ENCODE measurements at places on chromosomes 1 and 21.

DNA sequence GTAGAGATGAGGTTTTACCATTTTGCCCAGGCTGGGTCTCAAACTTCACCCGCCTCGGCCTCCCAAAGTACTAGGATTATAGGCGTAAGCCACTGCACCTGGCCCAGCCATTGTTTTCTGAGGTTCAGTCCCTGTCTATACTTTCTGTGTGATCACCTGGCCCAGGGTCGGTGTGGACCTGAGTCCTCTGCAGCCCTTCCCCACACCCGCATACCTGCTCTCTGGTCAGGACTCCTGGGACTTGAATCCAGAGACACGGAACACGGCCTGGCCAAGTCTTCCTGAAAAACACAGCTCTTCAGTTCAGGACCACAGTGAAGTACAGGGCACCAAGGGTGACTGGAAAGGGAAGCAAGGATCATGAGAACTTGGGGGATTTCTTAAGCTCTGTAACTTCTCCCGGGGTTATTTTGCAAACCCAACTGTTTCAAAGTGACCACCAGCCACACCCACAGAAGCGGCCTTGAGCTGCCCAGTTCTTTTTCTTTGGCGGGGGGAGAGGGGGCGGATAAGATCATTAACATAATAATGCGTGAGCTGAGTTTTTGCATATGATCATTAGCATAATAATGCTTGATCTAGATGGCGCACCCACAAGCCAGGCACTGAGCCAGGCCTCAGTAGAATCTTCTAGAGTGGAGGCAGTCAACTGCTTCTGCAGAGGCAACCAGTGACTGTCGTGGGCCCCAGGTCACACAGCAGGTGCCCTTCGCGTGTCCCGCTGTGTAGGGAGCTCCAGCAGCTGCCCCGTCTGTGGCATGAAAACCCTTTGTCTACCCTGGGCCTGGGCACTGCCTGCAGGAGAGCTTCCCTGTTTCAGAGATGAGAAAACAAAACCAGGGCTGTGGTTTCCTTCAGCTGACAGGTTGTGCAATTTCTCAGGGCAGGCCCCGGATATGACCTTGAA is 1.7 kb upstream of the NADK start:
- DNase-seq, result no peak

- DNase-seq, result no peak
Measured at GRCh38 chr1:24939675-24940193, 9.7 kb upstream of the RUNX3 start.

- DNase-seq, result no peak
Measured at GRCh38 chr1:228454238-228454637, 32.9 kb upstream of the RNF187 start.

- no peak for DNase-seq
Measured at GRCh38 chr1:203590603-203591002, 36.0 kb upstream of the ATP2B4 start.

- no peak for DNase-seq
Measured at GRCh38 chr1:51643362-51643761, 26.5 kb downstream of the OSBPL9 start.

DNA sequence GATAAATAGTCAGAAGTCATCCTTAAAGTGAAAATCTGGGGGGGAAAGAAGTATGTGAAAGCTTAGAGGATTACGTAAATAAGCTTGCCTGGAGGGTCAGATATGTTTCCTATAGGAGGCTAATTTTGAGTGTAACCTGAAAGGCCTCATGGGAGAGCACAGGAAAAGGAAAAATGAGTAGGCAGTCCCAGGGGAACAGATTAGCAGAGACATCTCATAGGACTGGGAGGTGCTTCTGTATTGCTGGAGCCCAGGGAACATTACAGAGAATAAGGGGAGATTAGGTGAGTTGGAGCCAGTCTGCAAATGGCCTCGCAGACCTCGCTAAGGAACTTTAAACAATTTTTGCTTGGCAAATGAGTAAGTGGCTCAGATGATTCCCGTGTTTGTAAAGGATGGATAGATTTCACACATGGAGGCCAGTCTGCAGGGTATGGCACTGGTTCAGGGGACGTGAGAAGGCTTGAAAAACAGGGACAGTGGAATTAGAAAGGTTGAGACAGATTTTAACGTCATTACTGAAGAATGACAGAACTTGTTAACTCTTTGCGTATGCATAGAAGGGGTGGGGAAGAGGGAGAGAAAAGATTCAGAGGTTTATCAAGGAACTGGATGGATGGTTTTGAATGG is 149.1 kb downstream of the GREM2 start:
- DNase-seq, result no peak

- DNase-seq, result no peak
Measured at GRCh38 chr1:53393325-53393792, 65.5 kb upstream of the LRP8 start.

GRCh38 chr1:29344336-29344735 is 108.0 kb downstream of the PTPRU start:
- DNase-seq, result no peak

DNA sequence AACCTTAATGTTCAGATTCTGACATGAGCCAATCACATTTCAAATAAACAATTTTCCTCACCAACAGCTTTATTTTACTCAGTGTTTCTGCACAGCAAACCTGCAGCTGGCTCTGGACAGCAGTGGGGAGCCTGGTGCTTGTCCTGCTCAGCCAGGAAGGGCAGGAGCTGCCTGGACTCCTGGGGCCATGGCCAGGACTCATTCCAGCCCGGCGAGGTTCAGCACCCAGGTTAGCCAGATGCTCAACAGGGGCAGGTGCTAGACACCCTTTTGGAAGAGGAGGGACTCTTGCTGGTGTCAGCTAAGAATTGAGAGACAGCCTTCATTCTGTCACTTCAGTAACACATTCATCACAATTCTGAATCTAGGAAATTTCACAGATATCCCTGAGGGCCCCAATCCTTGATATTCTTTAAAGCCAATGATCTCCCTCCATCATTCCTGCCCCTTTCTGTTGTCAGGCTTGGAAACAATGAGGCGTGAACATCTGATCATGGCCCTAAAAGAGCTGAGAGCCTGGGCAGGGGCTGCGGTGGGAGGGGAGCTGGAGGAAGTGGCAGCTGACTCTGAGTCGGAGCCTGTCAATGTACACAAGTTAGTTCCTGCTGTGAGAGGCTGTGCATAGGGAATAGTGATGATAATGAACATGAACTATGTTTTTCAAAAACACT is 251.3 kb downstream of the SDCCAG8 start:
- no peak for DNase-seq

DNA sequence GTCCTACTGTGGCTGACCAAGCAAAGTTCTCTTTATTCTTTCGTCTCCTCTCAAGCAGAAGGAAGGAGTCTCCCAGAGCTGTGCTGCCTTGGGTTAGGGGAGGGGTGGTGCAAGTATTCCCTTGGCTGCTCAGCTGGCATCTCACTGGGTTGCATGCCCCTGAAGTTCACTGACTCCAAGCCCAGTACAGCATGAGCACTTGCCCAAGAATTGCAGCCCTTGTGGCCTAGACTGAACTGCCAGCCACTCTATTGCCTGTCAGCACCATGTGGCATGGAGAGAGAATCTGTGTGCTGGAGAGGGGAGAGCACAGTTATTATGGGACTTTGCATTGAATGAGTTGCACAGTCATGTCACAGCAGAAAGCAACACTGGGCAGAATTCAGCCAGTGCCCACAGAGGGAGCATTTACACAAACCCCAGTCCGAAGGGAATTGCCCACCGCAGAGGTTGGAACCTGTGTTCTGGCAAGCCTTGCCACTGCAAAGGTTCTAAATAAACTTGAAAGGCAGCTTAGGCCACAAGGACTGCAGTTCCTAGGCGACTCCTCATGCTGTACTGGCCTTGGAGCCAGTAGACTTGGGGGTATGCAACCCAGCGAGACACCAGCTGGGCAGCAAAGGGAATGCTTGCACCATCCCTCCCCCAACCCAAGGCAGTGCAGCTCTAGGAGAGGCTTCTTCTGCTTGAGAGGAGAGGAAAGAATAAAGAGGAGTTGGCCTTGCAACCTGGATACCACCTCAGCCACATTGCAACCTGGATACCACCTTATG is 28.8 kb downstream of the DR1 start:
- DNase-seq, result no peak

GRCh38 chr21:43027846-43028731 is 47.5 kb downstream of the CBS start:
- DNase-seq, result no peak

GRCh38 chr1:104946558-104947210 is 1197.0 kb downstream of the AMY1C start:
- no peak for DNase-seq

GRCh38 chr1:26844424-26845196 is 18.1 kb downstream of the ZDHHC18 start:
- no peak for DNase-seq

- DNase-seq, result no peak
Measured at GRCh38 chr1:89270423-89270822, 2.2 kb downstream of the GBP5 start.

- no peak for DNase-seq
Measured at GRCh38 chr21:34900376-34900775, 148.7 kb downstream of the RUNX1 start.

- DNase-seq, result no peak
Measured at GRCh38 chr1:63915121-63915520, 141.3 kb downstream of the ROR1 start.

GRCh38 chr1:115300087-115300876 is 37.8 kb downstream of the NGF start:
- DNase-seq, result no peak

DNA sequence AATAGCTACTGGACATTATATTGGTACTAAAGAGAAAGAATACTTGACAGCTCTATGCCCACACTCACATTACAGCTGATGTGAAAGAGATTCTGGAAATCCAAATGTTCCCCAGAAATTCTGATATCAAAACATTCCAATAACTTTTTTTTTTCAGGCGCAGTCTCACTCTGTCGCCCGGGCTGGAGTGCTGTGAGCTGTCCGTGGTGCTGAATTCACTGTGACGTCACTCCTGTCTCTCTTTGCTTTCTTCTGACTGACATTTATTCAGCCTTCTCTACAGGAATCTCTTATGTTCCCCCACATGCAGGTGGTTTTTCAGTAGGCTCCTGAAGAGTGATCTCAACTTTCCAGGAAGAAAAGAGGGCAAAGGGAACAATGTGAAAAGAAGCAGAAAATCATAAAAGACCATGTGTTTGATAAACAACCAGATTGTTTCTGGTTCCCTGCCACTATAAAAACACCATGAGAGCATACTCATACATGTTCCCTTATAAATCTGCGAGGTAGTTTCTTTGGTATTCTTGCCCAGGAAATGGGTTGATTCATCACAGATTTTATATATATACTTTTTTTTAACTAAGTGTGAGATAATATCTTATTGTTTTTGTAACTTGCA is 6.2 kb downstream of the S100A7A start:
- no peak for DNase-seq

DNA sequence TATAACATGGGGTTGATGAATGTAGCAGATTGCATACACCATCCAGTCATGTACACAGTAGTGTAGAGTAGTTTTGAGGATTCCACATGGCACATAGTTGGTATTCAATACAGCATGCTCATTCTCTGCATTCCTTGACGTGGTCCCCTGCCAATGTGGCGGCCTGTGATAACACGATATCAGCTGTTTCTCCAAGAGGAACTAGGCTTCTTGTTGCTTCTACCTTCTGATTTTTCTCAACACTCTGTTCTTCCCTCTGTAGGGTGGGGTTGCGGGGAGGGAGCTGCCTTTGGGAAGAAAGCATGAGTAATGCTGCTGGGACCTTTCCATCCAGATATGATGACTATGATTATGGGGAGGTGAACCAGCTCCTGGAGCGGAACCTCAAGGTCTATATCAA is 19.4 kb downstream of the SESN2 start:
- DNase-seq, result no peak

- no peak for DNase-seq
Measured at GRCh38 chr21:42763581-42764442, 110.4 kb downstream of the PDE9A start.

GRCh38 chr1:72369069-72369757 is 86.9 kb upstream of the NEGR1 start:
- no peak for DNase-seq

- no peak for DNase-seq
Measured at GRCh38 chr21:41759926-41760325, 6.9 kb downstream of the RIPK4 start.

GRCh38 chr1:36164361-36164760 is 8.4 kb downstream of the MAP7D1 start:
- DNase-seq, result no peak

DNA sequence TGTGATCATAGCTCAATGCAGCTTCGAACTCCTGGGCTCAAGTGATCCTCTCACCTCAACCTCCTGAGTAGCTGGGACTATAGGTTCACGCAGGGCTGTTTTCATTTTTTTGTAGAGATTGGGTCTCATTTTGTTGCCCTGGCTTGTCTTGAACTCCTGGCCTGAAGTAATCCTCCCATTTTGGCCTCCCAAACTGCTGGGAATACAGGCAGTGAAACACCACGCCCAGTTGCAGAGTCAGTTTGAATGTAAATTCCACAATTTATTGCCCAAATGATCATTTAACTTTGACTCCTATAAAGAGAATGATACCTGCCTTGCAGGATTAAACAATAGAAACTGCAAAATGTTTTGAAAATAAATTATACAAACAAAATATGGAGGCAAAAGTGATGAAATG is 10.7 kb downstream of the GOLPH3L start:
- no peak for DNase-seq

DNA sequence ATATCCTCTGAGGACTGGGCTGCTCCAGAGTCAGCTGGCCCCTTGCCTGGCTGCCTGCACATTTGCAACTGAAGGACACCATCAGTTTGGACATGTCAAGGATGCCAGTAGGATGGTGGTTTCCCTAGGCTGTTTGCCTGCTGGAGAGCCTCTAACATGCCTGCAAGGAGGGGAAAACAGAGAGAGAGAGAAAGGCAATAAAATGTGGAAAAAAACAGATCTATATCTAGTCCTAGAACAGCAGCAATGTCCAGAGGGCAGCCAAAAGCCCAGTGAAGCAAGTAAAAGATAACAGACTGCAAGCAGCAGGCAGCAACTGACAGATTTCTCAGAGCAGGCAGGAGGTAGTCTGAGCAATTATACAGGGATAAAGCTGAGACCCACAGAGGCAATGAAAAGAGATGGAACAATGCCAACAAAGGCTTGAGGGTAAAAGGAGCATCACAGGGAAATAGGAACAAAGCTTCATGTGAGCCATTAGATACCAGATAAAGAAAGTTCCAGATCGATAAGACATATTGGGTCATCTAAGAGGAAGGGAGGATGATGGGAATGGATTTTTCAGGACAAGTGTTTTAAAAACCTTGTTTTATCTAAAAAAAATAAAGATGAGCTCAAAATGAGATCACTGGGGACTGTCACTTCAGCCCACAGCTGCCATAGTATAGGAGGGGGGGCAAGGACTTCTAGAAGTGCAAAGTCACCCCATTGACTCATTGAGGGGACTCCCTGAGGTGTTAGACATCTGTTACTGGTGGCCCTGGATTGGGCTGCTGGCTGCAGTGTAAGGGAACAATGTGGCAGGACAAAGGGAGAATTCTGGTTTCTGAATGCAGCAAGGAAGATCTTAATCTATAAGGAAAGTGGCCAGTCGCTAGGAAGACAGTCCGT is 38.6 kb upstream of the GADD45A start:
- peak; percentile 55 for DNase-seq

DNA sequence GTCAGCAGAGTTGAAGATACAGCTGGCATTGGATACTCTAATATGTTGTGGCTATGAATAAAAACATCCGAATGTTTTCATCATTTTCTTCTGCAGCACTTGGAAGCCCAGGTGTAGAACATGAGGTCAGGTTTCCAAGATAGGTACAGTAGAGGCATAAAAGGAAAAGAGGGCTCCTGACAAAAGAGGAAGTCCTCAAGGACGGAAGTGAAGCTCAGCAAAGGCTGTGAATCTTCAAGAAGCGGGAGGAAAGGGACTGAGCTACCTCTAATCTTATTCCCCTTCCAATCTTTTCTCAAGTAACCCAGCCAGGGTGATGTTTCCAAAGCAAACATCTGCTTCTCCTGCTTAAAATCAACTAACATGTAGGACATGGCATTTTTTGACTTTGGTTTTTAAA is 4.4 kb upstream of the PIK3C2B start:
- no peak for DNase-seq

- no peak for DNase-seq
Measured at GRCh38 chr1:235557495-235557894, 53.2 kb upstream of the B3GALNT2 start.

Measured in brain pericyte (primary cell).